ENCODE measurements at places on chromosomes 4 and X.

DNA sequence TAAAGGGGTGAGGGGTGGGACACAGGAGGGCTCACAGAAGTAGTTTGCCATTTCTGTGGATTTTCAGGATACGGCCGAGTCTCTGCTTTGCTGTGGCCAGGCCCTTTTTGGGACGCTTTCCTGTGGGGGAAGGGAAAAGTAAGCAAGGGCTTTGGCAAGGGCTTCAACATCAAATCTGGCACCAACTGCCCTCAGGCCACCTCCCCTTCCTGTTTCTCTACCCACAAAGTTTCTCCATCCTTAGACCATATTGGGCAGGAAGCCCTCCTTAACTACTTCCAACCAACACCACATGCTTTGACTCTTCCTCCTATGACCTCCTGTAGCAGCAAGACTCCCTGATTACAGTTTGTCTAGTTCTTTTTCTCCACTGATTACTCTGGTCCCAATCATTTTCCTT lies 105.1 kb downstream of the PHF8 start:
- DNase-seq: no peak

DNA sequence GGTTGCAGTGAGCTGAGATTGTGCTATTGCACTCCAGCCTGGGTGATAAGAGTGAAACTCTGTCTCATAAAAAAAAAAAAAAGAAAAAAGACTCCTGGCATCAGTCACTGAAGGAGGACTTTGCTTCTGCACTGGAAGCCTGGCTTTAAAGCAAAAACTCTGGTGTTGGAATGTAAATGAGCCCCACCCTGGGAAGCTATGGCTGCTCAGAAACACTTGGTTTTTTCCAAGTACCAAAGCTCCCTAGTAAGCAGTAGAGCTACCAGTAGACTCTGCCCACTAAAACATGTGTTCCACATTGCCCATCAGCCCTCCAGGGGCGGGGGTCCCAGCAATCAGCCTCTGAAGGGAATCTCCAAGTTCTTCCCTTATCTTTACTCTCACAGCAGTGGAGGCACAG lies 154.4 kb downstream of the SHROOM3 start:
- DNase-seq: peak; percentile 7

- DNase-seq: no peak
Observed at GRCh38 chrX:41919870-41920269, 3.5 kb downstream of the CASK start.

GRCh38 chr4:85496933-85497332 lies 22.0 kb downstream of the ARHGAP24 start:
- DNase-seq: no peak

GRCh38 chr4:63788271-63788670 lies 621.0 kb downstream of the TECRL start:
- no peak for DNase-seq

GRCh38 chr4:83542225-83542624 lies 6.3 kb downstream of the GPAT3 start:
- no peak for DNase-seq

DNA sequence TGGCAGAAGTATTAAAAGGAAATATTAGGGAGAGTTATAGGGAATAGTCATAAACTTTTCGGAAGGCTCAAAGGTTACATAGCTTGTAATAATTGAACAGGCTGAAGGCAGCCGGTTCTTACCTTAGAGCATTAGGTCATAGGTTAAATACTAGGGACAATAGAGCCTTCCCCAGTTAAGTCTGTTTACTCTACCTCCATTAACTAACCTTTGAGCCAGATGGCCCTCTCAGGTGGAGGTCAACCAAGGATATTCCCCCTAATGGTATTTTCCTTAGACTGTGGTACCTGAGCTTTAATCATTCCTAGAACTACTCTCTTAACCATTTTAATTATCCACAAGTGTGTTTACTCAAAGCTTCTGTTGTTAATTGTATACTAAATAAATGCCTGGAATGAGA lies 920.9 kb upstream of the PABPC4L start:
- DNase-seq: no peak

- DNase-seq: no peak
Observed at GRCh38 chrX:54182194-54182863, 725 bp downstream of the FAM120C start.

DNA sequence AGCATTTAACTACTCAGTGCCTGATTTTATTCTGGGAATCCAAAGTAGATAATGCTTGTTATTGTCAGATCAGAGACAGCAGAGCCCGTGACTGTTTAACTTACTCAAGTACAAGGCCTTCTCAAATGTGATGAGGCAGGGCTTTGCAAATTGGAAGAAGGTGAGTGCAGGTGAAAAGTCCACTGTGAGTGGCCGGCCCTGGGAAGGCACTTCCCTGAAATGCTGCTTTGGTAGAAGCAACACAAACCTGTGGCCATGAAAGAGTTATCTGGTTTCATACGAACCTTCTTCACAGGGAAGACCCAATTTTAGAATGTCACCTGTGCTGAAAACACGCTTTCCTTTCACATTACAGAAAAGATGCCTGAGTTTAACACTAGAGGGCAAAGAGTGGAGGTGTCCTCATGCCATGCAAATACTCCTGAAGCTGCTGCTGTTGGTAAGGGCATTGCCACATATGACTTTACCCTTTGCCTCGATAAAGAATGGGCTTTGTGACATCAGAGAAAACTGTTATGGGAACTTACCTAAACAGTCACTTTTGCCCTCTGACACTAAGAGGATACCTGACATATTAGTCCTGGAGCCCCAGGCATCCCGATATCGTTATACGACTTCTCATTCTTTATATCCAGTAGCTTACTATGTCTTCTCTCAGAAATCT lies 8.0 kb downstream of the PPARGC1A start:
- no peak for DNase-seq

- DNase-seq: no peak
Observed at GRCh38 chrX:41621222-41621723, 67.5 kb upstream of the GPR34 start.

- DNase-seq: no peak
Observed at GRCh38 chr4:146592019-146592418, 46.7 kb upstream of the POU4F2 start.

DNA sequence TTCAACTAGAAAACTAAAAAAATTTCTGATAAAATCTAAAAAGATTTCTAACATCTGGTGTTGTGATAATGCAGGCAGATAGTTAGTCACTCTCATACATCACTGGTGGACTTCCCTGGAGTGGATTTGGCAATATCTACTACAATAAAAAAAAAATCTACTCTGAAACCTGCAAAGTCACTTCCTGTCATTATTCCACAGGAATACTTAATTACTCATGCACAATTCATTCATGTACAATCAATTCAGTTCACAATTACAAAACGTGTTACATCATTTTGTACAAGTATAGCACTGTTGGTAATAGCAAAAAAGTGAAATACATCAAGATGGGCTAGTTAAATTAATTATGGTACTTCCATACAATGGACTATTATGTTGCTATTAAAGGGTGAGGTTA lies 16.5 kb upstream of the RHOH start:
- DNase-seq: no peak

- no peak for DNase-seq
Observed at GRCh38 chrX:1576201-1576992, 15.0 kb upstream of the AKAP17A start.

DNA sequence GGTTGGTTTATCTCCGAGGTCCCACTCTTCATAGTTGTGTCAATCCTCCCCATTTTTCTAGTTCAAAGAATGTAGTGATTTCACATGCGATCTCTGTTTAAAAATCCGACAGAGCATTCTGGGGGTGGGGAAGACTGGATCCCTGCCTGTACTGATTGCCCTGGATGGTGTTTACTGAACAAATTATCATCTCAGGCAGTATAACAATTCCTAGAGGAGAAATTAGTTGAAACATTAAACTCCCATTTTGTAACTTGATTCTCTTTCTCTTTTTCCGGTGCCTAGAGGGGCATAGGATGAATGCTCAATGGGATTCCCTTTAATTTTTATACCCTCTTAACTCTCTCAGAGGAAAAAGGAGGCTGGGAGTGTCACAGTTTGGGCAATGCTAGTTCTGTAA lies 10.0 kb upstream of the CWH43 start:
- no peak for DNase-seq

DNA sequence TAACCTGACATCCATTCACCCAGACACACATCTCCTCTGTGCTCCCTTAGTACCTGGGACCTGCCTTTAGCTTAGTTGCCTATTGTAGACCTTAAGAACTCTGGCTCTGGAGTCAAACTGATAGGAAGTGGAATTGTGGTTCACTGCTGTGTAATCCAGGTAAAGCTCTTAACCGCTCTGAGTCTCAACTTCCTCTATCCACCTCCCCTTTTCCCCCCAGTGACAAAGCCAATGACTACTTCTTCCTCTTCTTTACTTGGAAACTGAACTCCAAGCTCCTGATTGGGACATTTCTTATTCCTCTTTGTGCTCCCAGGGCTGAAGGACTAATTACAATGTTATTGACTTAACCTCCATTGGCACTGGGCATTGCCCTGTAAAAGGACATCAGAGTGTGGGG lies 94.1 kb downstream of the DRD5 start:
- DNase-seq: no peak

DNA sequence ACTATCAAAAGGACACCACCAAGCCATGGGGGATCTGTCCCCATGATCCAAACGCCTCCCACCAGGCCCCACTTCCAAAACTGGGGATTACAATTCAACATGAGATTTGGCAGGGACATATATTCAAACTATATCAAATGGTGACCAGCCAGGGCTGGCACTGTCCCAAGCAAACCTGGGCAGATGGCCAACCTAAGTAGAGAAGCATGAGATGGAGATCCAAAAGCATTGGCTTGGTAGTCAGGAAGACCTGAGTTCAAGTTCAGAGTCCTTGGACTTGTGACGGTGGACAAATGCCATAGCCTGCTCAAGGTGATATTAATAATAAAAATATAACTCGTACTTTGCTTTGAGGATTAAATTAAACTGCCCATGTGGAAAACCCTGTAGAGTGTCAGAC lies 79.2 kb upstream of the HS3ST1 start:
- DNase-seq: no peak

- DNase-seq: no peak
Observed at GRCh38 chr4:110059556-110060191, 138.7 kb downstream of the ELOVL6 start.

DNA sequence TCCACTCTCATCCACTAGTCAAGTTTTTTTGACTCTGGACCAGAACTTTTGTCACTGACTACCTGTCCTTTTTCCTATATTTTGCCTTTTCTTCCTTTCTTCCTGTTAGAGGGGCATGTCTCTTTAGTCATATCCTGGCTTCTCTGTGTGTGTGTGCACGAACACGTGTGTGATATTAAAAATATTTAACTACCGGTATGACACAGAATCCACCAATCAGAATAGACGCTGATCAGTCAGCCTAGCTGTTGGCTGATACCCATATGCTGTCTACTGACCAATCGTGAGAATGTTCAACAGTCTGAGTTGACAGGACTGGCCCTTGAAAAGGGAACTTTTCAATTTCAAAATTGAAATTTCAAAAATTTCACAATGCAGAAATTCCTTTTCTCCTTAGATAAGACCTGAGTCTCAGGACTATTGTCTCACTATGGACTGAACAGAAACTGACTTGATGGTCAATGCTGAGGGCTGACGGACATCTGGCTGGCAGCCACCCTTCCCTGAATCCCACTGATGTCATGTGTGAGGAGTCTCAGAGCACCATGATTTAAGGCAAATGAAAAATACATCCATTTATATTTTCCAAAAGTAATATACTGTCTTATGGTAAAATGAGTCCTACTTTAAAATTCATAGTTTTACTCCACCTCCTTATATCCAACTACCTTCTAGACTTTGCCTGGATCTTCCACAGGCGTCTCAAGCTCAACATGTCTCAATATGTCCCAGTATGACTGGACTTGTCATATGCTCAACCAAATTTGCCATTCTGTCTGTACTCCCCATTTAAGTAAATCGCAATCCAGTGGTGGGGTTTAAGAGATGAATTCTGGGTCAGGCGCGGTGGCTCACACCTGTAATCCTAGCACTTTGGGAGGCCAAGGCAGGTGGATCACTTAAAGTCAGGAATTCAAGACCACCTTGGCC lies 78.0 kb downstream of the CHRNA9 start:
- DNase-seq: no peak

GRCh38 chr4:9988363-9988749 lies 32.9 kb downstream of the SLC2A9 start:
- no peak for DNase-seq

GRCh38 chr4:153798420-153798819 lies 9.5 kb upstream of the SFRP2 start:
- DNase-seq: no peak

- no peak for DNase-seq
Observed at GRCh38 chr4:85445050-85445639, 29.8 kb upstream of the ARHGAP24 start.

DNA sequence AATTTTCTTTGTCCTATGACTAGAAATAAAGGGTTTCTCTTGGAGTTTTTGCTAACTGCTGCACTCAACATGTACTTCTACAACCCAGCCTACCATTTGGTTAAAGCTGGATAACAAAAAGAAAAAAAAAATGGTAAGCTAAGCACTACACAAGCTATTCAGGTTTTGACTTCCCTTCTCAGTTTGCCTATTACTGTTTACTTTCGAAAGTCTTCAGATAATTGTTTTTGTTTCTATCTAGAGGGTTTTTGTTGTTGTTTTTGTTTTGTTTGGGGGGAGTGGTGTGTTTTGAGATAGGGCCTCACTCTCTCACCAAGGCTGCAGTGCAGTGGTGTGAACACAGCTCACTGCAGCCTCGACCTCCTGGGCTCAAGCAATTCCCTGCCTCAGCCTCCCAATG lies 46.6 kb downstream of the CLOCK start:
- DNase-seq: no peak

DNA sequence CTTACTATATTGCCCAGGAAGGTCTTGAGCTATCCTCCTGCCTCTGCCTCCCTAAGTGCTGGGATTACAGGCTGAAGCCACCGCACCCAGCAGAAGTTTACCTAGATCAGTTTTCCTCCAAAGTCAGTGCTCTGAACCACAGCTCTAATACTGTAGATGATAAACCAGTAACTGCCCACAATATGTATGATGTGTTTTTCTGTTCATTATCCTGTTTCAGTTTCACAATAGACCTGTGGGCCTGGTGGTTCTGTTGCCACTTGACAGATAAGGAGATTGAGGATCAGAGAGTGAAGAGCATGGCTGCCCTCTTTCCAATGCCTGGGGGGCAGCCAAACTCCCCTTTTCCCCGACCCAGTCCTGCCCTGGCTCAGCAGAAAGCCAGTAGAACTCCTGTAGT lies 87.0 kb downstream of the EFNB1 start:
- no peak for DNase-seq

- no peak for DNase-seq
Observed at GRCh38 chrX:42967681-42968300, 189.8 kb upstream of the PPP1R2C start.

- no peak for DNase-seq
Observed at GRCh38 chr4:7638984-7639789, 204.5 kb upstream of the PSAPL1 start.
